Hippocampal formation (tissue), 2 donors: ENCODE measurements at places on chromosomes 16 and 17.

GRCh38 chr17:69581061-69581961 is 166.8 kb downstream of the MAP2K6 start:
- DNase-seq = no peak

GRCh38 chr16:53007095-53007494 is 45.6 kb downstream of the CHD9NB start:
- no peak for DNase-seq

DNA sequence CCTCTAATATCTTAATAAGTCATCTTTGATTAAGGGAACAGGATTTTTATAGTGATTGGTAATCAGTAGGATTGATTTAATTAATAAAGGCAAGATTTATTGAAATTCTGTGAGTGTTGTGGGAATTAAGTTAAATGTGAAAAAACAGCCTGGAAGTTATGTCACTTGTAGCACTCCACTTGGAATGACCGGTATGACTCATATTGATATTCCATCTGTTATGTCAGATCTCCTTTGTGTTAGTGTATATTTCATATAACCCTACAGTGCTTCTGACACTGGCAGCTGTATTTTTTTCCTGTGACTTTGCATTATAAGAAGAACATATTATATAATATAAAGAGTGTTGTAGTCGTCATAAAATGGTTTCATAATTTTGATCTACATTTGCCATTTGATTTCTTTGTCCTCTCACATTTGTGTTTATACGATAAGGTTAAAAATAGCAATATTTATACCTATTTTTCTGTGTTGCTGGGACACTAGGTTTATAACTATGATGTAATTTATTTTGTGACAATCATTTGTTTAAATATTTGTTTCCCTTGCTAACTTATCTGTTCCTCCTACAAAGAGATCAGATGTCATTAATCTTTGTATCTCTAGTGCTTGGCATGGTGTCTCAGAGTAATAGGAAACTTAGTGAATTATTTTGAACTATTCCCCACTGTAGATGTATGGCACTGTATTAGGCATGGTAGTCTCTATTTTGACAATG is 249.0 kb downstream of the BCAS3 start:
- no peak for DNase-seq

- no peak for DNase-seq
Observed at GRCh38 chr17:34378664-34379101, 15.7 kb upstream of the CCL1 start.

DNA sequence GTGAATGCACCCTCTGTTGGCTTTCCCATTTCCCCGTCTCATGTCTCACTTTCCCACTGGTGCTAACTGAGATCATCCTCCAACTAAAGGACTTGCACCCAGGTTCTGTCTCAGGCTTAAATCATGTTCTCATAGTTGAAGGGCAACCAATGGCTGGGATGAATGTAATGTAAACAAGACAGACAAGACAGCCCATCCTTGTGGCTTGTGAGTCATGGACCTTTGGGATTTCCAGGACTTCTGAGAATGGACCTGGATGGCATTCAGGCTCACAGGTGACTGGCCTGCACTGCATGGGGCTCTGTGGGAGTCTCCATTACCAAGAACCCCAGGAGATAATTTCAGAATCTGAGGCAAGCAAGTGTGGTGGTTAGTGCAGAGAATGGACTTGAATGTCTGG is 347.5 kb downstream of the HAPSTR1 start:
- DNase-seq = no peak

- no peak for DNase-seq
Observed at GRCh38 chr16:68458551-68458950, 10.2 kb upstream of the SMPD3 start.

- DNase-seq = no peak
Observed at GRCh38 chr16:86307514-86307903, 202.8 kb upstream of the FOXF1 start.

DNA sequence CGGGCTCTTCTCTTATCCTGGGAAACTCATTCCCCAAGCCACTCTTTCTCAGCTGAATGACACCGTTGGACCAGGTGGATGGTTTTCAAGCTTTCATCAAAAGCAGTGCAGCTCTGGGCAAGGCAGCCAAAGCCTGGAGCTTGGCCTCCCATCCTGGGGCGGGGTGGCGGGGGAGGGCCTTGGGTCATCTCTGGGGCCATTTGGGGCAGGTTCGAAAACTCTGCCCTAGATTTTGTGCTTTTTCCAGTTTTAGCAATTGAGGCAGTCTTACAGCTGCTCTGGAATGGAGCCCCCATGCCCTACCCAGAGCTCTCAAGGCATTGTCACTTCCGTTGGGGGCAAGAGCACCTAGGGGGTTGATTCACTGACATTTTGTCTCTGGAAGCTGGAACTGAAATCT is 9.1 kb downstream of the MPRIP start:
- DNase-seq = no peak

DNA sequence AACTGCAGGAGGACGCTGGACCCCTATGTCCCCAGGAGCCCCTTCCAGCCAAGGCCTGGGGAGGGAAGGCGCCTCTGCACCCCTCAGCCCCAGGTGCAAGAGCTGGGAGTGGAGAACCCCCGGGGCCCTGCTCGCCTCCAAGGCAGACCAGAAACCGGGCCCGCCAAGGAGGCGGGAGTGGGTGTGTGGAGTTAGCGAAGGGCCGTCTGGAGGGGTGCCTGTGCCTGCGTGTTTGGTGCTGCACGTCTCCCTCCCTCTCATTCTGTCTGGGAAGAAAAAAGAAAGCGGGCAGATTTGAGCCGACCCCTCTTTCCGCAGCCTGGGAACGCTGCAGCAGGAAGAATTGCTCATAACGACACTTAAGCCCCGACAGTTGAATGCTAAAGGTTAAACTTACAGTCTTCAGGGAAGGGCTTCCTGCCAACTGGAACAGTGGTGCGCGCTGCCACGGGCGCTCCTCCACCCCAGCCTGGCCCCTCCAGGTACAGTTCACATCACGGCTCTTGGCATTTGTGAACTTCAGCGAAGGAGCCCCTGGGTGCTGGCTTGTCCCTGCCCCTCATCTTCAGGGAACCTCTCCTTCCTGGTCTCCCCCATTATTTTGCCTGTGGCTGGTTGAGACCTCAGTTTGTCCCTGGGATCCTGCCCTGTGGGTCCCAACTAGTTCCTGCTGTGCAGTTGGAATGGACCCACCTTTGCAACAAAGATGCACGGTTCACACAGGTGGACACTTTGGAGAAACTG is 19.2 kb upstream of the ZFHX3 start:
- no peak for DNase-seq

GRCh38 chr17:73595479-73595878 is 48.8 kb downstream of the SDK2 start:
- no peak for DNase-seq

DNA sequence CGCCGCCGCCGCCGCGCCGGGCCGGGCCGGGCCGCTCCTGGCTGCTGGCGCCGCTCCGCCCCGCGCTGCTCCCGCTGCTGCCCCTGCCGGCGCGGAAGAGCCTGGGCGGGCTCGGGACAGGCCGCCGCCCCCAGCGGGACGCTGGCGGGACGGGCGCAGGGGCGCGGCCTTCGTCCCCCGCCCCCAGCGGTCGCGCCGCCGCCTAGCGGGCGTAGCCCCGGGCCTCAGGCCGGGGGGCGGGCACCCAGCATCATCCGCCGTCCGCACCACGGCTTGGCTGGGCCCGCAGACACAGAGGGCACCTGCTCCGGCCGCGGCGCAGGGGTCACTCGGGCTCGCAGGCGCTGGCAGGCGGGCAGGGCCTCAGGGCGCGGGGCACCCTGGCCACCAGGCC is at the start of gene AMFR:
TSS of gene AMFR (minus strand) at position 107 of the 394 bp plus-strand sequence. CDS start 218 bp downstream, outside the sequence.
- peak; percentile 70 for DNase-seq

- no peak for DNase-seq
Observed at GRCh38 chr16:81499576-81500380, 55.2 kb downstream of the CMIP start.

DNA sequence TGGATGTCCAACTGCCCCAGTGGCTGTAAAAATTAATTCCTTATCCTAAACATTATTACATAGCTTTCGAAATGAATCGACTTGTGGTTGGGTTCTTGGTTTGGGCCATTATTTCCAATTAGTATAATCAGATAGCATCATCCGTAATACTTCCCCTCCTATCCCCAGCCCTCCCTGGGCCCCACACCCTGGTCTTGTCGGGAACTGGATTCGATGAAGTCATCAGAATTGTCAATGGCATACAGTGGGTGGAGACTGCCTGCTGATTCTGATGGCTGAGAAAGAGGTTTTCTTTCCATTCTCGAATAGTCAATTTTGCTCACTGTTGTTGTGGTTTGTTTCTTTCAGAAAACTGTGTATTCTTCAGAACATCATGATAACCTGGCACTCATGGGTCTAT is 395.1 kb downstream of the SEC14L1 start:
- no peak for DNase-seq

GRCh38 chr17:67518876-67519275 is 141.8 kb downstream of the PITPNC1 start:
- DNase-seq = no peak

DNA sequence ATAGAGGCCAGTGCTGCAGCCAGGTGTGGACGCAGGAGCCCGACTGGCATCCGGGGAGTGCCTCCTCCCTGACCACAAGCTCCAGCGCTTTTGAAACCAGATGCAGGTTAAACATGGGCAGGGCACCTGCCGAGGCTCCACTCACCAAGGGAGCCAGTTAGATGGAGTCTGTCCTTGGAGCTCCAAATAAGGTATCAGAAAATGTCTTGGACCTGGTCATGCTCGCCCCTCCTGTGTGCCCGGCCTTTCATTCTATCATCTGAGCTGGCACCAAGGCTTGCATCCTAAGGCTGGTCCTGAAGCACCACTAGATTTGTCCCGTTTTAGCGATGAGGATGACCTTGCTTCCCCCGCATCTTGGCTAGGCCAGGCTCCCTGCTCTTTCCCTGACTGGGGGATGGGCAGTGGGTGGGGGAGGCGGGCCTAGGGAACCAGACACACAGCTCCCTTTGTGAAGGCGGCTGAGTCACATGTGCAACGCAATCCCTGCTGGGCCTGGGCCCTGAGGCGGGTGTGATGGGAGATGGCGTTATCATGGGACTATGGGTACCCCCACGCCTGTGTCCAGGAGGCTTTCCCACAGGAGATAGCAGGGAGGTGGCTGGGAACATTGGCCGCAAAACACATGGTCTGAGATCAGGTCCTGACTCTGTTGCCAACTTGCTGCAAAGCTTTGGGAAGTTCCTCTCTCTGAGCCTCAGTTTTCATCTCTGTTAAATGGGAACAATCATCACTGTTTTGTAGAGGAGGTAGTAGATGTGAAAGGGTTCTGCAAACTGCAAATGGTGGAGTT is 5.0 kb upstream of the ADGRG1 start:
- DNase-seq = peak; percentile 76

DNA sequence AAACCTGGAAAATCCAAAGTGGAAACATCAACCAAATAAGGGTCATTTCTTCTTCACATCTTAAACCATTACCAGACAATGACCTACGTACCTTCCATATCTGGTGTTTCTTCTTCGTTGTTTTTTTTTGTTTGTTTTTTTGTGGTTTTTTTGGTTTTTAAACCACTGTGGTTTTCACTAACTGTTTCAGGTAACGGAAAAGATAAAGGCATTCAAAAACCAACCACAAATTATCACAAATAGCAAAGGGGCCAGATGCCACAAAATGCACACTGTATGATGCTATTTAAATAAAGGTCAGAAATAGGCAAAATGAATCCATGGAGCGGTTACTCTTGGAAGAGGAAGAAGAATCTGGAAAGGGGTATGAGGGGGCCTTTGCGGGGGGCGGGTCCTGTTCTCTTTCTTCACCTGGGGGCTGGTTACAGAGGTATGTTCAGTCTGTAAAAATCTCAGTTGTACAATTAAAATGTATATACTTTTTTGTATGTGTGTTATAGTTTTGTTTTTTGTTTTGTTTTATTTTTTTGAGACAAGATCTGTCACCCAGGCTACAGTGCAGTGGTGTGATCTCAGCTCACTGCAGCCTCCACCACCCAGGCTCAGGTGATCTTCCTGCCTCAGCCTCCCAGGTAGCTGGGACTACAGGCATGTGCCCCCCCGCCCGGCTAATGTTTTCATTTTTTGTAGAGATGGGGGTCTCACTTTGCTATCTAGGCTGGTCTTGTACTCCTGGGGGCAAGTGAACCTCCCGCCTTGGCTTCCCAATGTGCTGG is 29.6 kb downstream of the LITAF start:
- DNase-seq = no peak

DNA sequence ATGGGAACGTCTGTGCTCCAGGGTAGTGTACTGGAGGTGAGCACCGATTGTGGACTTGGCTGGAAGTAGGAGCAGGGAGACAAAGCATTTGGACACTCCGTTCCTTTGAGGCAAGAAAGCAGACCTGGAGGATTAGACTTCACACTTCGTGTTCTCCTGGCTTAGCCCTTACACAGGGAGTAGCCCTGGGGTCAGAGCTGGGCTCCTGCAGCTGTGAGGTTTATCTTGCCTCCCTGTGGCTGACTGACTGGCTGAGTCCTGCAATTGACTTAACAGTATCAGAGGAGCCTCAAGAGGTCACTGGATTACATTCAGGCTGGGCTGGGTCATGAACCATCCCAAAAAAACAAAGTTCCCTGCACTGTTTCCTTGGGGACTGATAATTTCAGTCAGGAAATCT is 37.1 kb downstream of the MPRIP start:
- DNase-seq = no peak

GRCh38 chr17:4028436-4028835 is 64.2 kb upstream of the ATP2A3 start:
- no peak for DNase-seq

- no peak for DNase-seq
Observed at GRCh38 chr16:11283820-11284248, 2.7 kb upstream of the PRM1 start.

DNA sequence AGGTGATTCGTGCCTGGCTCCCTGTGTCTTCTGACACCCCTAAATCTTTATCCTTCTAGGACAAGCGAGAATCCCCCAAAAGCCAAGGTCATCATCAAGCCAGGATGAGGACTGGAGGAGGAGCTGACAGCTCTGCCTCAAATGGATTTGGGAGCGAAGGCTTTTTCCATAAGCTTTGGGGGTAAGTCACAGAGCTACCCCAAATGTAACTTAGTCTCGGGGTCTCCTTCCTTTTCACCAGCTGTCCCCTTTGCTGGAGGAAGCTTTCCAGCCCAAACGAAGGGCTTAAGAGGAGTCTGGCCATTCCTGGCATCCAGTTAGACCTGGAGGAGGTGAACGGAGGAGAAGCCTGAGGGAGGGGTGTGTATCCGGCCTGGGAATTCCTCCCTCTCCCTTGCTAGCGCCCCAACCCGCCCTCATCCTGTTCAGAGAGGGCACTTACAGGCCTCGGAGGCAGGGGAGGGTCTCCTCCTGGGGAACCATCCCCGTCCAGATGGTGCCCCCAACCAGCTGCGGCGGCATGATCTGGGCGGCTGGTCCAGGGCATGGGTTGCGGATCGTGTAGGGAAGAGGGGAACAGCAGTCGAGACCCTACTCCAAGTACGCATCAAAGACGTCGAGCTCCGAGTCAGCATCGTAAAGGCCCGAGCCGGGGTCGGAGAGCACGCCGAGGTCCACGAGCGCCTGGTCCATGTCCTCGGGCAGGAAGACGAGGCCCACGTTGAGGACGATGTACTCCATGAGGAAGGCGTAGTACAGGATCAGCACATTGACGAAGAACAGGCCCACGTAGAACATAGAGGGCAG is 938 bp downstream of the DEXI start:
- DNase-seq = peak; percentile 17

DNA sequence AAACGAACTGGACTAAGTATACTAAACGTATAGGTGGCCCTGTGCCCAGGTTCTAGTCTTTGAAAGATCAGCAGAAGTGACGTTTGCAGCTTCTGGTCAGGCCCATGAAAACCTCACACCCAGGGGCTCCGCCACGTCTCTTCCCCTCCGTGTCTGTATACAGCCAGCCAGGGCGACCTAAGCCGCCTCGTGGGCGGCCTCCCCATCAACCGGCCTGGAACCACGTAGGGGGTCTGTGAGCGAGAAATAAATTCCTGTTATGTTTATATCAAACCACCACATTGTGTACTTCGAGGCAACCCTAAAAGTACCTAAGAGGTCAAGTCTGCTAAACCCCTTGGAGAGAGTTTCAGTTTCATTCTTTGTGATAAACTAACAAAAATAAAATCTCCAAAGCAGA is 6.8 kb downstream of the TK1 start:
- no peak for DNase-seq
